Activated naive CD4-positive, alpha-beta T cell treated with anti-CD3 and anti-CD28 coated beads, Interleukin-2, amount 50 U/mL, for 72 hours (primary cell): ENCODE measurements at places on chromosomes 7 and 10. TPM values are rescaled to one million over a fixed set of nuclear protein-coding genes. Genes with fewer than 3 reads are reported as not detected.

GRCh38 chr7:146129296-146129695, 12.7 kb downstream of the CNTNAP2 start:
- DNase-seq = no peak

DNA sequence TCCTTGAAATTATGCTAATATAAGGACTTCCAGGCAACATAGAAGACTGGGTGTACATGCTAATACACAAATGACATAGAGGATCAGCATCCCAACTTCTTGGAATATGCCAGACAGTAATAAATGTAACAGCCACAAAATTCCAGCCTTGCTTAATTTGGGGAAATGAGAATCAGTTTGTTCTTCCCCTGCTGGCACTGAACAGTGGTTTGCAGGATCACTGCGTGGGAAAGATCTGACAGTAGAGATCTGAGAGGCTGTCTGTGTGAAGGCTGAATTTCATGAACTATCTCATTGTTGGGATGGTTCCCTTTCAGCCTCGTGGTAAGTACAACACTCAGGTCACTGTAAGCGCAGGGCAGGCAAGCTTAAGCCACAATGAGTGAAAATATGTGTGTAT, 1078.0 kb downstream of the LRMDA start:
- DNase-seq = no peak

GRCh38 chr7:141203586-141203985, 129.7 kb downstream of the TMEM178B start:
- DNase-seq = no peak

DNA sequence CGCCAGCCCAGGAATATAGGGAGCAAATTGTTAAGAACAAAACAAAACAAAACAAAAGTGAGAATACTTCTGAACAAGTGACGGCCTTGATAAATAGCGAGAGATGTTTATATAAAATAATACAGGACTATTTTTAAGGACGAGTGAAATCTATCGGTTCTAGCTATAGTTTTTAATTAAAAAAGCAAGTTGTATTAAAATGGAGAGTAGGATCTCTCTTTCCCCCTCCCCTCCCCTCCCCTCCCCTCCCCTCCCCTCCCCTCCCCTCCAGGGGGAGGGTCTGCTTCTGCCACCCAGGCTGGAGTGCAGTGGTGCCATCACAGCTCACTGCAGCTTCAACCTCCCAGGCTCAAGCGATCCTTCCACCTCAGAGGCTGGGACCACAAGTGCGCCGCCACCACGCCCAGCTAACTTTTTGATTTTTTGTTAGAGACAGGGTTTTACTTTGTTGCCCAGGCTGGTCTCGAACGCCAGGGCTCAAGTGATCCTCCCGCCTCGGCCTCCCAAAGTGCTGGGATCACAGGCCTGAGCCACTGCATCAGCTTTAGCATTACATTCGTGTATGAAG, 440 bp upstream of the TCAF1 start:
- no peak for DNase-seq

The ASL gene
- 30.7 TPM for total RNA-seq

- DNase-seq = no peak
Measured at GRCh38 chr10:3852147-3852904, 67.3 kb upstream of the KLF6 start.

The MMP21 gene
- not detected for total RNA-seq

The MYL7 gene
- total RNA-seq = not detected

The NPFFR1 gene
- total RNA-seq = not detected

GRCh38 chr7:35734001-35734483, 39.1 kb upstream of the HERPUD2 start:
- DNase-seq = no peak

- no peak for DNase-seq
Measured at GRCh38 chr10:44787480-44788075, 123.6 kb upstream of the TMEM72 start.
